Keratinocyte (primary cell): ENCODE measurements at places on chromosomes 3 and 15.
A peak's percentile ranks its signal among the peaks of the same experiment; 100 is the strongest.

DNA sequence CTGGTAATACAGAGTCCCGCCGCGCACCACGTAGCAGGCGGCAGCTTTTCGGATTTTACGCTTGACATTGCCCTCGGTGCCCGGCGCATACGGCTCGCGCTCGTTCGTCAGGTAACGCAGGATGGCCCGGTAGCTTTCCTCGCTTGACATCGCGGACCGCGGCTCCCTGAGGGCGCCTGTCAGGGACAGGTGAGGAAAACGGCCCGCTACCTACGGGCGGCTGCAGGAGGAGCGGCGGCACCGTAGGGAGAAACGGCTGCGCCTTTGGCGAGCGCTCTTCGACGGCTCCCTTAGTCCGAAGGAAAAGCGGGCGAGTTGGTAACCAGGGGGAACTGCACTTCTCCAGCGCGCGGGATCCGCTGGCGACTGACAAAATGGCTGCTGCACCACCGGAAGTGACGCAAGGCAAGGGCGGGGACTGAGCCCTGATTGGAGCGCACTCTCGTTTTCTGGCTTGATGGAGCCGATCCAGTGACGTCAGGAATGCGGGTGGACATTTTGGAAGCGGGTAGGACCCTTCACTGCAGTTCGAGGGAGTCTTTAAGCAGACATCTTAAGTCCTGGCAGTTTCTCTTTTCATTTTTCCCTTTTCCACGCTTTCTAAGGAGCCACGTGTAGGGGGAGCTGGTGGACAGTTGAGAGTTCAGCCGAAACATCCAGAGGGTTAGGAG, at the start of gene ZBTB11:
TSS of gene ZBTB11 (minus strand) at position 368 of the 671 bp plus-strand sequence. CDS start at position 150, 218 bp downstream.
- DNase-seq, result peak; percentile 90

- DNase-seq, result no peak
Measured at GRCh38 chr15:38084289-38084688, 149.8 kb downstream of the TMCO5A start.

DNA sequence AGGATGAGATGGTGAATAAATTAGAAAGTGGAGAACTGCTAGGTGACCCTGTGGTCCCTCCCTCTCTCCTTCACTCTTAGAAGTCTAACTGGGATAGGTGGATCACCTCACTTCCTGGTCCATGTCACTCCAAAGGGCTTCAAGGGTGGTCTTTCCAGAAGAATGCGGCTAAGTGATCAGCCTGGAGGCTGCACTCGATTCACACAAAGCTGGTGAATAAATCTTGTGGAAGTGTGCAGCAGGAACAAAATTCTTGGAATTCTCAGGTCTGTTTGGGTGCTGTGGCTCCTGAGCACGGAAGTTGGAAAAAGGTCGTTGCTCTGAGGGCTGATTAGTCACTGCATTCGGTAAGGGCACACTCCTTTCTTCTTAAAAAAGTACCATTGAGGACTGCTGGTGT, 46.3 kb downstream of the GASK1A start:
- DNase-seq, result no peak

- no peak for DNase-seq
Measured at GRCh38 chr3:127204841-127205582, 12.1 kb downstream of the PRR23E start.
